ENCODE measurements at places on chromosomes 4 and X.

- DNase-seq = no peak
Observed at GRCh38 chrX:9665113-9665512, 100.5 kb downstream of the GPR143 start.

GRCh38 chr4:138330531-138330930, 88.4 kb upstream of the SLC7A11 start:
- no peak for DNase-seq

DNA sequence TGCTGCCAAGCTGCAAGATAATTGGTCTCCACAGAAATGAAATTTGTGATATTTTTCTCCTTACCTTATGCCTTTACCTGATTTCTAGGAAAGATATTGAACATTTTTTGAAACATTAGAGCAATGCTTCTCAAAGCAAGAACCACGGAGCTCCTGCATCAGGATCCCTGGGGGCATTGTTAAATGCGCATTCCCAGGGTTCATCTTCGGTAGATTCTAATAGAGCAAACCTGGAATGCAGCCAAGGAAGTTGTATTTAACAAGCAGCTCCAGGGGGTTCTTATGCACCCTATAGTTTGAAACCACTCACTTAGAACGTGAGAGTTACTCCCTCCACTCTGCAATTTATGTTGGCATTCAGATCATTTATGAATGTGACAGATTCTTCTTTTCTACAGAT, 126.2 kb downstream of the SLC39A8 start:
- DNase-seq = no peak

DNA sequence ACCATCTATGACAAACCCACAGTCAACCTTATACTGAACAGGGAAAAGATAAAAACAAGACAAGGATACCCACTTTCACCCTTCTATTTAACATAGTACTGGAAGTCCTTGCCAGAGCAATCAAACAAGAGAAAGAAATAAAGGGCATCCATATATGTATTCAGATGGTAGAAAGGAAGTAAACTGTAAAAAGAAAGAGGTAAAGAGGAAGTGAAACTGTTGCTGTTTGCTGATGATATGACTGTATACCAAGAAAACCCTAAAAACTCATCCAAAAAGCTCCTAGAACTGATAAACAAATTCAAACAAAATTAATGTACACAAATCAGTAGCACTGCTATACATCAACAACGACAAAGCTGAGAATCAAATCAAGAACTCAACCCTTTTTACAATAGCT, 538.7 kb upstream of the PABPC4L start:
- DNase-seq = no peak

DNA sequence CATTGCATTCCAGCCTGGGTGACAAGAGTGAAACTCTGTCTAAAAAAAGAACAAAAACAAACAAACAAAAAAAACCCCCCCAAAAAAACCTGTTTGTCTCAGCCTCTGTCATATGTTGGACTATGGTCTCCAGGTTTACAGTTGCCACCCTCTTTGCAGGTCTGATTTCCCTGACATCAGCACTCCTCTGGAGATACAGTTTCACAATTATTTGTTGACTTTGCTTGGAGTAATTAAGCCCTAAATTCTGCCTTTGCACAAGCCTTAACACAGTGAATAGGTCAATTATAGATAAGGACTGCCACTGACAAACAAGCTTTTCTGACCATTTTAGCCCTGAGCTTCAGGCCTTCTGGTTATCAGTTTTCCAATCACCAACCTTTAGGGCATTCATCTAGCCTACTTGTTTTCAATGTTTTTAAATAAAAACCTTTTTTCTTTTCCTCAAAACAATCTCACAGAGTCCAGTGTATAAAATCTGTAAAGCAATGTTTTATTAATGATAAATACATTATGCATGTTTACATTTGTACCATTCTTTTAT, 20.4 kb upstream of the MAPK10 start:
- DNase-seq = no peak

GRCh38 chrX:70808942-70809940, 99.3 kb downstream of the TEX11 start:
- DNase-seq = no peak

DNA sequence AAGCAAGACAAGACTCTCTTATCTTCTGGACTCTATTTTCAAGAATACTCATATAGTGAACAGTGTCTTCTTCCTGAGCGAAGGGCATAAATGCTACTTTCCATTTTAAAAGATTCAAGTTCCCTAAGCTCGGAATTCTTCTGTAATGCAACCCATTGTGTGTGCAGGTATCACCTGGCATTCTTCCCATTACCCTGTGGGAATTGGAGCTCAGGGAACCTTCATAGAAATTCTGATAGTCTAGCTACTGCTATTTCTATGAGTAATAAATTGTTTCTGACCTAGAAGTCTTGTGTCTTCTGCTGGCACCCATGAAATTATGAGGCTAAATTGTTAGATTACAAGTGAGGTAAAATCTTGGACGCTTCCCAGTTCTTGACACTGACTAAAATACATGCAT, 324.1 kb upstream of the DIPK2B start:
- no peak for DNase-seq

- no peak for DNase-seq
Observed at GRCh38 chr4:157023941-157024340, 52.0 kb upstream of the GLRB start.

DNA sequence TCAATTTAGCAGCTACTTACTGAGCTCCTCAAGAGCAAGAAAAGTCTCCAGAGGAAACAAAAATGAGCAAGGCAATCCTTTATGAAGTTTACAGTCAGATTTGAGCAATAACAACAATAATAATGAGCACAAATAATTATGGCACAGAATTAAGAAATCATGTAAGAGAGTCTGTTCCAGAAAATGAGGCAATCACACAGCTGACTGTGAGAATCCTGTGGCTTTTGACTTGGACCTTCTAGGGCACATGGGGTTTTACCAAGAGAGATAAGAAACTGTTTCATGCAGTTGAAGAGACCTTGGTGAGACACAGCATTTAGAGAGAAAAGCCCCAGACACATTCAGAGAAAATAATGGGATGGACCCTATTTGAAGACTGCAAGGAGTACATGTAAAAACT, 362.6 kb upstream of the MAGEB2 start:
- DNase-seq = no peak

- DNase-seq = no peak
Observed at GRCh38 chr4:98890702-98891455, 38.1 kb downstream of the EIF4E start.

- no peak for DNase-seq
Observed at GRCh38 chr4:119707336-119707735, 78.7 kb upstream of the PDE5A start.

DNA sequence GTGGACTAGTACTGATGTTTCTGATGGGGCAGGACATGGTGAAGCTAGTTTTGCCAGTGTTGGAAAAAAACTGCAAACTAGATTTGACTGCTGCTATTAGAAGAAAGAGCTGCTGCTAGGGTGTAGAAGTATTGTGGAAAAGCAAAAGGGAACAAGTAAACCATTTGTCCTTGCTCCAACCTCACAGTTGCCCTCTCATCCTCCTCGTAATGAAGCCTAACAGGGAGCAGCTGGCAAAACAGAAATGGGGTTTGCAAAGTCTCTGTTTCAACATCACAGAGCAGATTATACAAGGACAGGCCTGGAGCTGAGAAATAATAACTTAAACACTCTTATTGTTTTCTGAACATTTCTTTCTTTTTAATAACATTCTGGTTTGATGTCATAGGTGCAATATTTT, 346.2 kb downstream of the MAGEB5 start:
- DNase-seq = no peak

DNA sequence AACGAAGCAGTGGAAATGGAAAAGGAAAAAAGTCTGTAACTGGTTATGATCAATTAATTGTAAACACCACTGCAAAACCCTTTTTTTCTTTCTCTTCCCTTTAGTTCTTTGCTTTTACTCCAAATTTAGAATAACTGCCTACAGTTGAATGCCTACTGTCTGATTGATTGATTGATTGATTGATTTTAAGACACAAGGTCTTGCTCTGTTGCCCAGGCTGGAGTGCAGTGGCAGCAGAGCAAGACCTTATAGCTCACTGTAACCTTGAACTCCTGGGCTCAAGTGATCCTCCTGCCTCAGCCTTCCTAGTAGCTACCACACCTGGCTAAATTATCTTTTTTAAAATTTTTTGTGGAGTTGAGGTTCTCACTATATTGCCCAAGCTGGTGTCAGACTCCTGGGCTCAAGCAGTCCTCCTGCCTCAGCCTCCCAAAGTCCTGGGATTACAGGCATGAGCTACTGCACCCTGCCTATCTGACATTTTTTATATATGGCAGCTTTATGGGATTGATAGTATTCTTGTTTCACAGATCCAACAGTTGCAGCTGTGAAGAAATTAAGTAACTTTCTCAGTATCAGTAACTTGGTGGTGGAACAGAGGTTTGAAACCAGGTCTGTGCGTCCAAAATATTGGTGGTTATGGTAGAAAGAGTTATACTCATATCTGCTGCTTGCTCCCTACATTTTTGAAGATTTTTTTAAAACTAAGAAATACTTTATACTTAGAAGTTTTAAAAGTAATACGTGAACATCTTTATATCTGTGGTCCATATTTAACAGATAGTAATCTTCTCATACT, 12.4 kb downstream of the UBE2K start:
- DNase-seq = no peak

DNA sequence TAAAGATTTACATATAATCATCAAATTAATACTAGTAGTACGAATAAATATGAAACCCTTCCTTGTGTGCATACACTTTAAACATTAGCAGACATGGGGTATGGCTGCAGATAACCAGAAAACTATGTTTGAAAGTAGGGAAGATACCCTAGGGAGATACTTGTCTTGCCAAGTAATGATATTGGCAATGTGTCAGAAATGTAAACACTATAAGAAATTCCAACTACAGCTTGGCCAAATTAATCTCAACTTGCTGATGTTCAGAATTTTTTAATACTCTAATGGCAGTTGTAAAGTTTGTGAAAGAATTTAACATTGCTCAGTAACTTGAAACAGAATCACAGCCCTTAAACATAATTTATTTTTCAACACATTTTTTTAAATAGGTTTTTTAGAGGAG, 27.4 kb upstream of the HPGD start:
- no peak for DNase-seq

- no peak for DNase-seq
Observed at GRCh38 chr4:13762130-13762529, 134.6 kb upstream of the BOD1L1 start.

DNA sequence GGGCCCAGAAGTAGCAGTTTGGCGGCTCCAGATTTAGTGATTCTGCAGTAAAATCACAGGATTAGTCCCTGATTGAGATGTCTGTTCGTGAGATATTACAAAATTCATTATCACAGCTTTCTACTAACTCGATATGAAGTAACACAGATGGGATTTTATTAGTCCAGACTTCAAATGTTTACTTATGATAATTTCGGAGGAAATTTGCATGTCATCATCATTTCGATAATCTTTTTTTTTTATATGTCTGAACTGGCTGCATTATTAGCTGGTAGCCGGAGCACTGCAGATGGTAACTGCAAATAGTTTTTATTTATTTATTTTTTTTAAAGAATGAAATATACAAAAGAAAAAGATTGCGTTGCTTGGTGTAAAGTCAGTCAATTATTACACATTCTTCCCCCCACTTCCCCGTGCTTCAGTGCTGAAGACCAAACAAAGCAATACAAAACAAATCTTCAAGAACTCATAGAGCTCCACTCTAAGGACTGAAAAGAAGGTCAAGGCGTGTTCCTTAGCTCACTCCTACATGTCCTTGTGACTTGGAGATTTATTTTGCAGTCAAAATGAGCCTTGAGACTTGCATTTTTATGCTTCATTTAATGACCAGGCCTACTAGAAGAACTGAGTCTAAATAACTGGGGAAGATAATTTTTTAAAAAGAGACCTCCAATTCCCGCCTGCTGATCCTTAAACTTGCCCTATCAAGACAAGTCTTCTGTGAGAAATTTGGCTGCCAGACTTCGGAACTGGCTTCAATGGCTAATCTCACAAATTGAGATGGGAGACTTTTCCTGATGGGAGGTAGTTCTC, 11.7 kb upstream of the PITX2 start:
- no peak for DNase-seq

- no peak for DNase-seq
Observed at GRCh38 chr4:158588285-158588684, 66.6 kb downstream of the RXFP1 start.

GRCh38 chr4:70041652-70042286, 8.5 kb upstream of the HTN1 start:
- no peak for DNase-seq

GRCh38 chr4:45358573-45359506, 632.5 kb upstream of the GNPDA2 start:
- DNase-seq = no peak

DNA sequence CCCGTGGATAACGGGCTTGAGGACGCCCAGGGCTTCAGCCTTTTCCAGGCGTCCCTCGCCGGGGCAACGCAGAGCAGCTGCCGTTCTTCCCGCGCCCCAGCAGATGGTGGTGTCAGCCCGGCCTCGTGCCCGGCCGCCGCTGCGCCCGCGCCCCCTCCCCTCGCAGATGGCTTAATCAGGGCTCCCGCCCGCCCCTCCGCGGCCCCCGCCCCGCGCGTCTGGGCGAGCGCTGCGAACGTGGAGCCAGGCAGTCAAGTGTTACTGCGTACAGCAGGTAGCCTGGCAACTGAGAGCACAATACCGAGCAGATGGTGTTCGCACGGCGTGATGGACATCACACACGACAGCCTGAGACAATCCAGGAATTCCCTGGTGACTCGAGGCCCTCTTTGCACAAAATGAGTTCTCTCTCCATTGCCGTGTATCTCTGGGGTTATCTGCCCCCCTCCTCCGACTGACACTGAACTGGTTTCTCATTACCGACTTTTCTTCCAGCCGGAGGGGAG, 69.3 kb downstream of the MGST2 start:
- DNase-seq = peak; percentile 49

DNA sequence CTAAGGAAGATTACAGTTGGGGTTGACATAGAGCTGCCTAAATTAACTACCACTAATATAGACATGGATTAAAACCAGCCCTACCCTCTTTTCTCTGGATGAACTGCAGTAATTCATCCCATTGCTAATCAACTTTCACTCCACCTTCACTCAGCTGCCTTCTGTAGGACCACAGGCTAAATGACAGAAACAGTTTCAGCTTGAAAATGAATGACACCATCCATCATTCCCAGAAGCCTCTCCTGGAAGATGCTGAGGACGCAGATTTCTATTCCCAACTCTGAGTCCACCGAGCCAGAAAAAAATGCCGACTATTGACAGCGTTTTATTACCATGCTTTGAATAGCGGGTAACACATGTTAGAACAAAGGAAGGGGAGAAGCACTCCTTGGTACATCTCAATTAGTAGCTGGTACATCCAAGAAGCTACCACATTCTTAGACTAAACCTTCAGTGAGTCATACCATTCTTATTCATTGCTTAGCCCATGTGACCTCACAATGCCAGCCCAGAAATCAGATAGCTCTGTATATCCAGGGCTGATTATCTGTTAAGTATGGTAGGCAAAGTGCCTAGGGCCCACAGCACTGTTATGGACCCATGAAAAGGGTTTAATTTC, 25.3 kb downstream of the DCX start:
- no peak for DNase-seq

- no peak for DNase-seq
Observed at GRCh38 chrX:132692526-132692925, 203.7 kb upstream of the MBNL3 start.

DNA sequence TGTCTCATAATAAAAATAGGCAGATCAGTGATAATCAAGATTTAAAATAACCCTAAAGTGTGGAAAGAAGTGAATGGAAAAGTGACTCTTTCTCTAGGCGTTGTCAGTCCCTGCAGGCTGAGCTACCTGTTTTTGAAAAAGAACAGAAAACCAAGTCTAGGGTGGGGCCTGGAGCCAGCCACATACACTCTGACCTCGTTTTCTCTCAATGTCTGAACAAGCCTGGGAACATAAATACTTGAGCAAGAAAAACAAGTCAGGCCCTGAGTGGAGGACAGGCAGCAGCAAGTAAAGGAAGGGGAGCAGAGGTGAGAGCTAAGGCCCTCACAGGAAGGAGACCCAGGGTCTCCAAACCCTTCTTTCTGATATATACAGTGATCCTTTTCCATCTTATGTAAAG, 91.7 kb upstream of the HPF1 start:
- DNase-seq = no peak
